Activated B cell treated with CpG ODN at 0.5 μM for 24 hours (primary cell): ENCODE measurements at places on chromosomes 5 and 9.

GRCh38 chr9:20220286-20220685 lies 402.0 kb downstream of the MLLT3 start:
- no peak for DNase-seq

- no peak for DNase-seq
Observed at GRCh38 chr5:75885321-75885720, 168.1 kb upstream of the POC5 start.

- DNase-seq, result no peak
Observed at GRCh38 chr9:122033775-122034373, 59.2 kb downstream of the TTLL11 start.

DNA sequence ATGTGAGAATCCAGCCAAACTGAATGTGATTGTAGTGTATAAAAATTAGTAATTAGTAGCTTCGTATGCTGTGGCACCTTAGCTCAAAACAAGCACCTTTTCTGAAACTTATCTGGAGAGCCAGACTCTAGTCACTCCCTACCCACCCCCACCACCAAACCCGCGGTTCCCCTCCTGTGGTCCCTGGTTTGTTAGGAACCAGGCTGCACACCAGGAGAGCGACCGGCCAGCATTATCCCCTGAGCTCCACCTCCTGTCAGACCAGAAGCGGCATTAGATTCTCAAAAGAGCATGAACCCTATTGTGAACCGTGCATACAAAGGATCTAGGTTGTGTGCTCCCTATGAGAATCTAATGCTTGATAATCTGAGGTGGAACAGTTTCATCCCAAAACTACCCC lies 498.6 kb downstream of the CHSY3 start:
- DNase-seq, result no peak

- no peak for DNase-seq
Observed at GRCh38 chr9:34065541-34065940, 16.9 kb upstream of the UBAP2 start.

GRCh38 chr5:98309785-98310598 lies 463.5 kb upstream of the RGMB start:
- DNase-seq, result no peak

- no peak for DNase-seq
Observed at GRCh38 chr9:131640438-131641137, 95.3 kb downstream of the PRRT1B start.

GRCh38 chr9:81618923-81619322 lies 70.4 kb downstream of the TLE1 start:
- DNase-seq, result no peak

- no peak for DNase-seq
Observed at GRCh38 chr5:2453781-2454180, 297.7 kb downstream of the IRX2 start.

DNA sequence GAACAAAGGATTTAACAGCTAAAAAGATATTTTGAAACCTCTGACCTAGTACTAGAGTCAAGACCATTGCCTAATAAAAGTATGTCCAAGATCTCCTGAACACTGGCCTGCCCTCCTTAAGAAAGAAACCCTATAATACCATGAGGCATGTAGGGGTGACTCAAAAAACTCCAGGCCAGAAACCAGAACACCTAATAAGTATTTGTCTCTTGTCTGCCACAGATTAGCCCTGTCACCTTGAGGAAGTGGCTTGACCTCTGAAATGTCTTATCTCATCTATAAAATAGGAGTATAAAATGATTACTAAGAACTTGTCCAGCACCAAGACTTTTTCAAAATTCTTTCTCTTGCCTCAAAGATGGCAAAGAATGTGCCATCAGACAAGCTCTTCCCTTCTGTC lies 125.5 kb upstream of the RASGRF2 start:
- DNase-seq, result no peak
